ENCODE measurements at places on chromosomes 4 and X.
A peak's percentile ranks its signal among the peaks of the same experiment; 100 is the strongest.

DNA sequence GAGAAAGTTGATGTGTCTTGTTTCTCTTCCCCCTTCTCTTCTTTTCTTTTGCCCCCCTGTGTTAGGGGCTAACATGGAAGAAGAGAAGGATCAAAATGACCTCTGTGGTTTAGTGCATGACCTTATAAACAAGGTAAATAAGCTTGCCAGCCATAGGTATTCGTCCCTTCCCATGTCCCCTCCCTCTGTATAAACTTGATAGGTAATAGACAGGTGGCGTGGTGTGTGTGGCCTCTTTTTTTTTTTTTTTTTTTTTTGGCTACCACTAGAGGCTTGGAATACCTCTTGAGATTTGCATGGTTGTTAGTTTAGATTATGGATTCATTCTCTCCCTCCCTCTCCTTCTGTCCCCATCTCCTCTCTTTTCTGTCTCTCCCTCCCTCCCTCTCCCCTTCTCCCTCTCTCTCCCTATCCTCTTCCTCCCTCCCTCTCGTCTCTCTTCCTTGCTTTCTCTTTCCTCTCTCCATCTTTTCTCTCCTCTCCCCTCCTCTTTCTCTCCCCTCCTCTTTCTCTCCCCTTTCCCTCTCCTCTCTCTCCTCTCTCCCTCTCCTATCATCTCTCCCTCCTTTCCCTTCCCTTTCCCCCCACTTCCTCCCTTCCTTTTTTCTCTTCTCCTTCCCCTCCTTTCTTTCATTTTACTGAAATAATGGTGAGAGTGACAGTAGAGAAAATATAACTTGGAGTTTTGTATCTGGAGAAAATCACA lies 134.4 kb downstream of the AFF1 start:
- DNase-seq, result no peak

DNA sequence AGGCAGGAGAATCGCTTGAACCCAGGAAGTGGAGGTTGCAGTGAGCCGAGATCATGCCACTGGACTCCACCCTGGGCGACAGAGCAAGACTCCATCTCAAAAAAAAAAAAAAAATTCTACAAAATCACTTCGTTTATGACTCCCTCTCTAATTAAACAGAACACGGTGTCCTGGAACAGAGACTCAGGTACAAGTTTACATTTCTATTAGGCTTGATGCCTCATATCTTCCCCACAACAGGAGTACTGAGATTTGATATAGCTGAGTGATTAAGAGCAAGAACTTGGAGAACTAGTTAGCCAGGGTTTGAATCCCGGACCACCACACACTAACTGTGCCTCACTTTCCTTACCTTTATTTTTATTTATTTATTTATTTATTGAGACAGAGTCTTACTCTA lies 42.2 kb upstream of the KLF3 start:
- DNase-seq, result no peak

- DNase-seq, result no peak
Observed at GRCh38 chr4:23697001-23697528, 192.8 kb downstream of the PPARGC1A start.

DNA sequence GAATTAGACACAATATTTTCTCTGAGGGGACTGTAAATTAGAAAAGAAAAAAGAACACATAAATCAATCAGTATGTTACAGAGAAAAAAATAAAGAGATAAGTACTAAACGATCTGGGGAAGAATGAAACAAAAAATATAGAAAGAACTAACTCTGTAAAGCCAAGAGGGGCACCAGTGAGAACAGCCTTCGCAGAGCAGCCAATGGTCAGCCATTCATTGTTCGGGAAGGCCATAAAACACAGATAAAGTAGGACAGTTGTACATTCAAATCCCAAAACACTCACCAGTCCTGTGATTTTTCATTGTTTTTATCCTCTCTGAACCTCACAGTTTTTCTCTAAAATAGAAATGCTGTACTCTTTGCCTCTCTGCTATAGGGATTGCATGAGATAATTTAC lies 127.9 kb downstream of the NEK1 start:
- DNase-seq, result no peak

DNA sequence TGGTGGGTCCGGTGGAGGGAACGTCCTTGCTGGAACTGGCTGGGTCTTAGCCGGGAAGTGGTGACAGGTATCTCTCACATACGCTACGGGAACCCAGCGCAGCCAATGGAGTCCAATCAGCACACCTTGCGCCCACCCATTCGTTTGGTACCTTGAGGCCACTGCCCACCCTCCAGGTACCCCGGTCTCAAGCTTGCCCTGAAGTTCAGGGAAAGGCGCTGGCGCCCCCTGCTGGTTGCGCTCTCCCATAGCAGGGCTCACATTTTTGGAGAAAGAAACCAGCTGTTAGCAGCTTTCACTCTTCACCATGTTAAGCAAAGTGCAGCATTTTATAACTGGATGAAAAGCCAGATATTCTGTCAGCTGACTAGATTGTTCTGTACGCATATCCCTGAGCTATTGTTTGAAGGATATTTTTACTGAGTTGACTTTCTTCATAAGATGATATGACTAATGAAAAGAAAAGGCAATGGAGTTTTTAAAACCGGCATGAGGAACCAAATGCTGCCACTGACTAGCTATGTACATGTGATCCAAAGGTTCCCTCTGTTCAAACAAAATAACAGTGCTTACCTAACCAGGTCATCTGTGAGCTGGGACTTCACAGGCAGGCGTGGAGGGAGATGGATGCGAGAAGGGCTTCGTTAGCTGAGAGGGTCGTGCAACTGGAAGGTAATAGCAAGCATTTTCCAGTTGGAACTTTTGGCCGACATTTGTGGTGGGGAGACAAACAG lies 43.7 kb downstream of the OTOP1 start:
- no peak for DNase-seq

- no peak for DNase-seq
Observed at GRCh38 chr4:56737666-56738065, 56.6 kb upstream of the HOPX start.

- DNase-seq, result no peak
Observed at GRCh38 chr4:159051245-159052071, 51.4 kb upstream of the RAPGEF2 start.

DNA sequence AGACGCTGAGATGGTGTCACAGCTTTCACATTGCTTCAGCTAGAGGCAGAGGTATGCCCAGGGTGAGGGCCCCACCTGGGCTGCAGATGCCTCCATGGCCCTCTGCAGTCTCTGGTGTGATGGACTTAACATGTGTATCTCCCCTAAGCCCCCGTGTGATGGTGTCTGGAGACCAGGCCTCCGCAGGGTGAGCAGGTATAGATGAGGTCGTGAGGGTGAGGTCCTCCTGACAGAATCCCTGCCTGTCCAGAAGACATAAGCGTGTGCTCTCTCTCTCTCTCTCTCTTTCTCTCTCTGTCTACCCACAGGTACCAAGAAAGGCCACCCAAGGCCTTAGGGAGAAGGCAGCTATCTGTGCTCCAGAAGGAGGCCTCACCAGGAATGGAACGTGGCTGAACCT lies 50.9 kb downstream of the CPZ start:
- DNase-seq, result no peak

GRCh38 chr4:10180927-10181744 lies 64.5 kb upstream of the WDR1 start:
- no peak for DNase-seq

DNA sequence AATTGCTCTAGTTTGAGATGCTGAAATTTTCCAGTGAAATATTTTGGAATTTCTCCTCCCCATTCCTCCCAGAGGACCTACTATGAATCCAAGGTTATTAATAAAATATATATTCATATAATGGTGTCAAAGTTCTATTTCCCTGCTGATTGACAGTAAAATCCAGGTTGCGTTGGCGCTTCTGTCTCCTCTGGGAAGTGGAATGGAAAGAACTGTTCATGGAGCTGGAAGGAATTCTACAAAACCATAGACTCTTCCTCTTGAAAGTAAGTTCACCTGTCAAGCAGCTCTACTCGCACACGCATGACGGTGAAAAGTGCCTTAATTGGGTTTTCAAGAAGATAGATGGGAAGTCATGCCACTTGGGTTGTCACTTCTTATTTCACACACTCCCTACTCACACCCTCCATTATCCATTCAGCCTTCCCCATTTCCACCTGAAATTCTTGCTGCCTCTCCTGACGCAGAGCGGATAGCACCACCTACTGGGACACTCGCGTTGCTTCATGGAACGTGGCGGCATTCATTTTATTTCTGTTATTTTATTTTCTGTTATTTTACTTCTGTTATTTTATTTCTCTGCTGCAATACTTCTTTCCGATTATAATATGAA lies 351.6 kb downstream of the NLGN4X start:
- DNase-seq, result no peak

GRCh38 chr4:108453366-108453765 lies 167.0 kb upstream of the RPL34 start:
- DNase-seq, result no peak

DNA sequence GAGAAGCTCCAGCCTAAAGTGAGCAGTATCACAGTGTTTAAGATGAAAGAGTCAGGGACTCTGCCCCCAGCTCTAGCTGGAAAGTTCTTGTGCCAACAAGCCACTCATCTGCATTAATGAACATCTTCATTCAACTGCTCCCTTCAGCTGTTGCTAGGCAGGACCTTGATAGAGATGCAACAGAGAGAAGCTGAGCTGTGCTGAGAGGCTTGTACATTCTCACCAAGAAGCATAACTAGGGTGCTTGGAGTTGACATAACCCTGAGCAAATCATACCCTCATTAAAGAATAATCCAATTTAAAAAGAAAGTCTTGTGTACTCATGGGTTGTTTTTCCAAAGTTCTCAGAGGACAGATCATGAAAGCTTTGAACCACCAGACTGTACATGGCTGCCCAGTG lies 63.2 kb downstream of the ATXN3L start:
- no peak for DNase-seq

GRCh38 chr4:21307709-21308108 lies 607.5 kb downstream of the PACRGL start:
- DNase-seq, result peak; percentile 35

GRCh38 chrX:41257801-41258200 lies 76.2 kb upstream of the DDX3X start:
- no peak for DNase-seq

All from cerebellum (tissue), 4 donors.